Astrocyte of the hippocampus (primary cell): ENCODE measurements at places on chromosomes 6 and 20.

- peak; percentile 62 for DNase-seq
Observed at GRCh38 chr20:11686820-11687543, 230.7 kb upstream of the BTBD3 start.

DNA sequence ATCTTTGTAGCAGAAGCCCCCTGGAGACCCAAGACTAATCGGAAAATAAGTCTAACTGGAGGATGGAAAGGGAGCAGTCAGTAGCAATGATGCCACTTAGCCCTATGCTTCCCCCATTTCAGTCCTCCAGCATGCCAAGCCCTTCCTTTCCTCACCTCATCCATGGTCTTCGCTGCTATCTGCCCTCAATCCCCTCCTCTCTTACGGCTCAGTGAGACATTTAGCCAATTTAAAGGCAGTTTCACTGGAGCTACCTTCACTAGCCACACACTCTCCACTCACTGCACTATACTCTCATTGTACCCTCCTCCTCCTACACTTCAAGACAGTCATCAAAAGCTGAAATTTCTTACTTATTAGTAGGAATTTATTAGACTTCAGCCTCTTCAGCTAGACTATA lies 111.2 kb downstream of the PDE10A start:
- no peak for DNase-seq

- peak; percentile 8 for DNase-seq
Observed at GRCh38 chr6:98295515-98296175, 538.7 kb upstream of the POU3F2 start.

DNA sequence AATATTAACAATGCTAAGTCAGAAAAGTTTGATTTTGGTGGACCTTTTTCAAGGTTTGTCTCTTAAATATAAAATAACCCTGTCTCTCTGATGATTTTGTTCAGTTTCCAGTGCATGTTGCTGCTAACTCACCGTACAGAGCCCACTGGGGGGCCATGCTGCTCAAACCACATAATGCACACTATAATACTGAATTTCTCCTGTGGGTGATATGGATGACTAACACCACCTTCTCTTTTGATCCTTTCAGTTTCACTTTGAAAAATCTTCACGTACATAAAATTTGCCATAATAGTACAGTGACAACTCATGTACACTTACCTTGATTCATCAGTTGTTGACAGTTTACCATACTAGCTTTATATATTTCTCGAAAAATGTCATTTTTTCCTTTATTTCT lies 506.6 kb upstream of the MAN1A1 start:
- DNase-seq, result peak; percentile 6

DNA sequence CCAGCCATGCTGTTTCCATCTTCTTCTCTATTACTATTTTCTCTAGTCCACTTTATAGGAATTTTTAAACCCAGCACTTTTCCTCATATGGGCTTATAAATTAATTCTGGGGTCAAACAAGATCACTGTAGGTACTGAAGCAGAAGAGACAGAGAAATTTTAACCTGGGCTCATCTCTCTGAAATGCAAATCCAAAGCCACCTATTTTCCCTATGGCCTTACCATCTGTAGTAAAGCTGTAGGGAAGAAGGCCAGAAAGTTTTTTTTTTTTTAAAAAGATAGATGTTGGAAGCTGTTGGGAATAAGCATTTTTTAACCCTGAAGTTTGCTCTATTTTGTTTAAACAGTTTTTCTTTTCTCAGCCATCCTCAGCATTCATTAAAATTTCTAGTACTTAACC lies 367.4 kb downstream of the CD109 start:
- no peak for DNase-seq

DNA sequence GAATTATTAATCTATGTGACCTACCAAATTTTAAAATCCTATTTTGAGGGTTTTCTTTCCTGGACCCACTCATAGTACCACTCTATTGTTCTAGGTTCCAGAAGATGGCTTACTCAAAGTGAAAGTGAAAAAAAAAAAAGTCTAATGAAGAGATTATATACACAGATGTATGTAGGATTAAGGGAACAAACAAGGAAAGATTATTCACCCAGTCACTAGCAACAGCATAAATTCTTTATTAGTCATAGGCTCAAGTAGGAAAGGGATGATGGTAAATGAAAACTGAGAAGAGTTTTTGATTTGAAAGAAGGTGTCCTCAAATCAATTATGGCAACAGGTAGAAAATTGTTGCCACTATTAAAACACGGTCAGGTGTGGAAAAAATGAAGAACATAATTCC lies 923.7 kb downstream of the TBC1D32 start:
- no peak for DNase-seq

DNA sequence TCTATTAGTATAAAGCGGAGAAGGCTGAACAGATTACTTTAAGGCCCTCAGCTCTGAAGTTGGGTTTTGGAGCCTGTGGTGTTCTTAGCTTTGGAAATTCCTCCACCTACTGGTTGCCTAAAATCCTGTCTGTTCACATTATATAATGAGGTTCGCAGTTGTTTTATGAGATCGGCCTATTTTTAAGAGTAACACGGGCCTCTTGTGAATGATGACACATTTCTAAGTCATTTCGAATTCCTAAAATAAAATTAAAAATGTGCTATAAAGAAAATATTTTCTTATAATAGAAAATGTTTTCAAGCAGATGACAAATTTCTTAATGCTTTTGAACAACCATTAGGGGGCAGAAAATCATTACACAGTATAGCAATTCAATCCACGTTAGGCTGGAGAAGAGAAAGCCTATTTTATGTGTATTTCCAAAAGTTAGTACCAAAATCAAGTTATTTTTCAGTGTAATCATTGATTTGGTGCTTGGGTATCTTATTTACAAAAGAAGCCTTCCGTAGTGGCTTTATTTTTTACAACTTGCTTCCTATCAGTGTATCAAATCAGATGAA lies 15.8 kb upstream of the FAM8A1 start:
- peak; percentile 84 for DNase-seq
